ENCODE measurements at places on chromosomes 3 and 15. TPM values are rescaled to one million over a fixed set of nuclear protein-coding genes. Genes with fewer than 3 reads are reported as not detected.

ZNF717 gene
- 9.2 TPM for total RNA-seq

SLC30A4 gene
- 5.1 TPM for total RNA-seq

- DNase-seq, result no peak
Observed at GRCh38 chr15:39774688-39775267, 7.9 kb downstream of the FSIP1 start.

DNA sequence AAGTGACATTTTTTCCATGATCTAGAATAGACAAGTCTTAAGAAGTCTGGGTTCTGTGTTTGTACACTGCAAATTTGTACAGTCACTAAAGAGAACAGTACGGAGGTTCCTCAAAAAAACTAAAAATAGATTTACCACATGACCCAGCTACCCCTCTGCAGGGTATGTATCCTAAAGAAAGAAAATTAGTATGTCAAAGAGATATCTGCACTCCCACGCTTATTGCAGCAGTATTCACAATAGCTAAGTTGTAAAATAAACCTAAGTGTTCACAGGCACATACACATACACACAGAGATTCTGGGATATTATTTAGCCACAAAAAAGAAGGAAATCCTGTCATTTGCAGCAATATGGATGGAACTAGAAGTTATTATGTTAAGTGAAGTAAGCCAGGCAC, 120.4 kb downstream of the ZIC1 start:
- no peak for DNase-seq

- DNase-seq, result no peak
Observed at GRCh38 chr3:9301091-9301490, 51.6 kb upstream of the SRGAP3 start.

DNA sequence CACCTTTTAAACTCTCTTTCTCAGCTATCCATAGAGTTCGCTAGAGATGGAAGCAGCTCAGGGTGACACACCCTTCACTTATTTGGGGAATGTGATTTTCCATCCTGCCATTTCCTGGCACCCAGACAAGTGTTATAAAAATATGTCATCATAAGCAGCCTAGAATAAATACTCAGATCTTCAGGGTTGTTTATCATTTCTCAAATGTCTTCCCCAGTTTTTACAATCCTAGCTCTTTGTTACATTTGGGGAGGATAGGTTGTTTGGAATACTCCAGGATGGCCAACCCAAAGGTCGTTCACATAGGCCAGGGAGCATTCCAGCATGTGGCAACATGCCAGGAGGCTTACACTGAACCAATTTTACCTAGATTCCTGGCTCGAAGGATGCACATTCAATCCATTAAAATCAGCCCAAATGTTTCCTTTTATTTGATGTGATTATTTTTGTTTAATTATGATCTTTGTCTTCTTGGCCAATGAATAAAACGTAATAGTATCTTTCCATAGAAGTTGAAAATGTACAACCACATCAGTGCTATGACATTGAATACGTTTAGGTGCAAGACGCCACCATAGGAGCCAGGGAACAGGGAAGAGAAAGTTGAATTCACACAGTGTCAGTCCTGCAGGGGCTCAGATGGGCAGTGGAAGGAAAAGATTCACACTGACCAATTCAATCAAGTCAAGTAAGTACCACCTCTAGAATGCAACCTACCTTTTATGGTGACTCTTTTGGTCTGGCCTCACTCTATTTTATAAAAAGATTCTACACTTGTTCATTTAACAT, 537.7 kb upstream of the MDFIC2 start:
- DNase-seq, result no peak
